ENCODE measurements at places on chromosomes 1 and 21.
A peak's percentile ranks its signal among the peaks of the same experiment; 100 is the strongest.

- peak; percentile 13 for DNase-seq
These were observed 1.8 kb downstream of the NHLH2 start for GRCh38 chr1:115839029-115839678.

DNA sequence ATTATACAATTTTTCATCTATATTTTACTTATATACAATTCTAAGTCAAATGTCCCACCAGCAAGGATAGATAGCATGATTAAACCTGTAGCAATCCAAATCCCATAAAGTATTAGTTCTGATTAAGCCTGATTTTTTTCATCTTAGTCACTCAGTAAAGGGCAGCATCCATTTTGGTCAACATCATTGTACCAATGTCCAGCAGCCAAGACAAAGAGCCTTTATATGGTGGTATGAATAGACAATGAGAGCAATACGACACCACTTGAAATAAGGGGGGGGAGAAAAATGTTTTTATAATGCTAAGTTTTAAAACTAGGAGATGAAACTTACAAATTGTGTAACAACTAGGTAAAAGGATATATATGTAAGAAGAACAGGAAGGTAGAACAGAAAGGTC lies 7.4 kb downstream of the ZNF644 start:
- no peak for DNase-seq

GRCh38 chr1:168833801-168834224 lies 104.8 kb upstream of the DPT start:
- DNase-seq: no peak

- DNase-seq: no peak
These were observed 34.9 kb upstream of the ZNF362 start for GRCh38 chr1:33221385-33221758.

- no peak for DNase-seq
These were observed 218.8 kb upstream of the RRP15 start for GRCh38 chr1:218066332-218066731.

- peak; percentile 15 for DNase-seq
These were observed 6.1 kb downstream of the ATP1A1 start for GRCh38 chr1:116379057-116379630.

GRCh38 chr1:214120191-214120590 lies 132.4 kb downstream of the PROX1 start:
- DNase-seq: no peak

GRCh38 chr21:45154511-45155508 lies 80.4 kb downstream of the ADARB1 start:
- peak; percentile 93 for DNase-seq

DNA sequence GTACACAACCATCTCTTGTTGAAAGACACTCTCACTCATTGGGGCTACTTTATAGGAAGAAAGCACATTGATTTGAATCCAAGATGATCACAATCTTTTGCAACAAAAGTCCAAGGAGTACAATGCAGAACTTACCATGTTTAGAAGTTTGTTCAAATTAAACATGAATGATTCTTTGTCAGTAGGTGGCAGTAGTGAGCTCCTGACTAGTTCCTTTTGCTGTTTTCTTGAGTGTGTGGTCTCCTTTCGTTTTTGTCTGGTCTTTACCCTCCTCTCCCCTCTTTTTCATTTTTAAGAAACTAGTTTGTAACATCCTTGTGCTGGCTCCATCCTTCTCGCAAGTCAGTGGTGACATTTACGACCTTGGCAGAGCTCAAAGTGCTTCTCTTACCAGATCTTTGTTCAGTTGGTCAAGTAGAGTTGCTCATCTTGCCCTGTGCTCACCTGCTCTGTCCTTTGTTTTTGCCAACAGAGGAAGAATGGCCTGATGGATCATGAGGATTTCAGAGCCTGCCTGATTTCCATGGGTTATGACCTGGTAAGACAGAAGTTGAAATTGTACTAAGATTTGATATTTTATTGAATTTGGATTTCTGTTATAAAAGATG lies 35.7 kb upstream of the MTR start:
- peak; percentile 72 for DNase-seq

DNA sequence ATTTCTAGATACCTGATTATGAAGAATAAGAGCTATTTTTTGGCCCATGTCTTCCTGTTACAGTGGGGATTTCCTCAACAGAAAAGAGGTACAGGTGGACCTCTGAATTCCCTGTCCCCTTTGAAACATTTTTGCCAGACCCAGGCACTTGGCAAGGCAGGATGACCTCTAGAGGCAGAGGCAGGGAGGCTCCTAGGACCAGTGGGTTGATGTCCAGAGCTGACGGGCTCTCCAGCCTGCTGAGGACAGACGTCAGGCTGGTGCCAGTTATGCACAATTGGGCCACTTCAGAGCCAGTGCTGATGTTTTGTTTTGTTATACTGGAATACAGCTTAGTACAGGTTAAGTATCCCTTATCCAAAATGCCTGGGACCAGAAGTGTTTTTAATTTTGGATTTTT lies 18.5 kb upstream of the A3GALT2 start:
- DNase-seq: peak; percentile 48

- no peak for DNase-seq
These were observed 122.1 kb upstream of the ZNF648 start for GRCh38 chr1:182183606-182184005.

- DNase-seq: no peak
These were observed 70.0 kb downstream of the BCAR3 start for GRCh38 chr1:93611668-93612067.

GRCh38 chr1:206961668-206962067 lies 8.6 kb downstream of the FCAMR start:
- no peak for DNase-seq

- DNase-seq: no peak
These were observed 2.5 kb downstream of the COL6A2 start for GRCh38 chr21:46100426-46100825.

GRCh38 chr1:173052681-173053196 lies 2.0 kb upstream of the TNFSF18 start:
- DNase-seq: peak; percentile 11

DNA sequence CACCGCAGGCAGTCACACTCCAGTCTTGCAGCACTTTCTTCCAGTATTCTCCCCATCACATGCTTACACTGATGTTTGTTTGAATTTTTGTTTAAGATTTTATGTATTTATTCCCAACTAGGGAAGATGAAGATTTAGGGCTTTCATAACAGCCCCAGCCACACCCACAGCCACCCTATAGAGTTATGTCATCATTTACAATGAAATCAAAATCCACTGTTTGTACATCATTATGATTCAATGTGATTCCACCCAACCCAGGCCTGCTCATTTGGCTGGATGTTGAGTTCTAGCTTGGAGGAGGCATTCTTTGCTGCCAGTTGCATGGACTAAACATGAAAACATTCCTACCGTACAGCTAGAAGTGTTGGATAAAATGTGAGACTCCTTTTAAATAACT lies 35.8 kb downstream of the RIPK4 start:
- no peak for DNase-seq

- no peak for DNase-seq
These were observed 213.8 kb downstream of the DUSP10 start for GRCh38 chr1:221527886-221528624.

DNA sequence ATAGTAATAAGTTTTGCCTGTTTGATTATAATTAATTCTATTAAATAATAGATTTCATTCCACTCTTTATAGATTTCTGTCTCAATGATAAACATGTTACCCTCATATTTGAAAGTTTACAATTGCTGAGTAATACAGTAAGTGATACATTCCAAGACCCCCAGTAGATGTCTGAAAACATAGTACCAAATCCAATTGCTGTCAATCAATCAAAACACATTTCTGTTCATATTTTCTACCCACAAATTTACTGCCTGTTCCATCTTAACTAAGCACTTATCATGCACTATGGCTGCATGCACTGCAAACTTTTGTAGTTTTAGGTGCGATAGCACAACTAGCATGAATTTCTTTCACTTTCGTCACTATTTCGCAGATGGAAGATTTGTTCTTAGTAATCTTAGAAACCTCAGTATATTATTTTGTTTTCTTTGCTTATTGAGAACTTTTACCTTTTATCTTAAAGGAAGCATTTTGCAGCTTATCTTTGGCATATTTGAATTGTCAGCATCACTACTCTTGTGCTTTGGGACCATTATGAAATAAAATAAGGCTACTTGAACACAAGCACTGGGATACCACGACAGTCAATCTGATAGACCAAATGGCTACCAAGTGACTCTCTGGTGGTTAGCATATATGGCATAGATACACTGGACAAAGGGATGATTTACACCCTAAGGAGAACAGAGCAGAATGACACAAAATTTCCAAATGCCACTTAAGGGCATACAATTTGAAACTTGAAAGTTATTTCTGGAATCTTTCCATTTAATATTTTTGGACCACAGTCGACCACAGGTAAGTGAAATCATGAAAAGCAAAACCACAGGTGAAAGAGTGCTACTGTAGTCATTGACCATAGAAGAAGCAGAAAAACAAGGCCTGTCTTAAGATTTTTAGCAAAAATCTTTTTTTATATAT lies 67.6 kb downstream of the RGS13 start:
- no peak for DNase-seq

GRCh38 chr1:4317207-4317606 lies 337.2 kb upstream of the AJAP1 start:
- DNase-seq: no peak

DNA sequence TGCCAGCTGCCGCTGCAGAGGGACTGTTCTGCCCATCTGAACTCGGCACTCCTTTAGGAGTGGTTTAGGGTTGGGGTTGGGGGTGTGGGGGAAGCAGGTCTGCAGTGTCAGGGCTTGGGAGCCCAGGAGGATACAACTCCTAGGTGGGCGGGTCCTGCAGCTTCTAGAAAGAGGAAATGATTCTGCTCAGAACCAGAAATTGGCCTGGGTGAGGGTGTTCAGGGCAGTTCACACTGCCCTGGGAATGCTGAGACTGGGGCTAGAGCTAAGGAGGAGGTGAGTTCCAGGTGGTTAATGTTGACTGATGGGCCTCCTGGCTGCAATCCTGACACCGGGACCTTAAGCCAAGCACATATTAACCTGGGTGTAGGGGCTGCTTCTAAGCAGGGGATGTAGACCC lies 4.8 kb upstream of the SLC26A9 start:
- no peak for DNase-seq

GRCh38 chr1:46173361-46173856 lies 1.5 kb upstream of the TSPAN1 start:
- DNase-seq: peak; percentile 52

DNA sequence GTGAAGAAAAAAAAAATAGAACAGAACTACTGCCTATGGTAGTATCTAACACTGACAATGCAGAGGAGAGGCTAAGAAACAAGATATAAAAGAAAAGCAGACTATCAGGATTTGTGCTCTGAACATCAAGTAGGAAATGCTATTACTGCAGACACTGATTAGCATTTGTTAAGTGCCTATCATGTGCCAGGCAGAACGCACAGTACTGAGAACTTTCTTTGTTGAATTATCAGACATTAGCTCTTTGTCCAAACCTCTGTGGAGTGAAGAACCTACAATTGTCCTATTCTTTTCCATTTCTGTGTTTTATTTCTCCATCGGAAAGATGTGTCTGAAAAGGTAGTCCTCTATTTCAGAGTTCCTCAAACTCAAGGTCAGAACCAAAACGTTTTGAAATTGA lies 30.5 kb upstream of the DISP1 start:
- no peak for DNase-seq

- no peak for DNase-seq
These were observed 46.1 kb upstream of the ZNF326 start for GRCh38 chr1:89948722-89949345.

- no peak for DNase-seq
These were observed 57.9 kb upstream of the S1PR1 start for GRCh38 chr1:101178688-101179491.

DNA sequence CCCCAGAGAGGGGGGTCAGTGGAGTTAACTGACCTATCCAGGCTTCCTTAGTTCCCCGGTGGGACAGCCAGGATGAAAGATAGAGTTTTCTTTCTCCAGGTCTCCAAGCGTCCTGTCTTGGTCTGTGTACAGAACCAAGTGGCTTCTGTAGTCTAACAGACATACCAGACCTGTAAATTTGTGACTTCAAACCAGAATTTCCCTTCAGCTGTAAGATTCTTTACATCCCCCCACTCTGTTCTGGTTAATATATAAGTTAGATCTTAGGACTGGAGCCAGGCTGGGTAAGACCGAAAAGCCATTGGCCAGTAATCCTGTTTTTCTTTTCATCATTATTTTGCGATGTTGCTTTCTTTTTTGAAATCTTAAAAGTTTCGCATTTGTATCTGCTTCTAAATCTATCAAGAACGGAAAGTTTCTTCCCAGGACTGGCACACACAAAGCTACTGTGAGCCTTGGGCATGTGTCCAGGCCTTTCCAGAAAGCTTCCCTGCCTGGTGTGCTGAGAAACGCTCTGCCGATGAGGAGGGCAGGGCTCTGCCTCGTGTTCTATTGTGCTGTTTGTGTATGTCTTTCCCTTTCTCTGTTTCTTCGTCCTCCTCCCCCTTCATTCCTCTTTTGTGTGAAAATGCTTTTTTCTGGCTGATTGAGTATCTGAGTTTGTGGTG lies 72.3 kb downstream of the RGL1 start:
- DNase-seq: peak; percentile 57

DNA sequence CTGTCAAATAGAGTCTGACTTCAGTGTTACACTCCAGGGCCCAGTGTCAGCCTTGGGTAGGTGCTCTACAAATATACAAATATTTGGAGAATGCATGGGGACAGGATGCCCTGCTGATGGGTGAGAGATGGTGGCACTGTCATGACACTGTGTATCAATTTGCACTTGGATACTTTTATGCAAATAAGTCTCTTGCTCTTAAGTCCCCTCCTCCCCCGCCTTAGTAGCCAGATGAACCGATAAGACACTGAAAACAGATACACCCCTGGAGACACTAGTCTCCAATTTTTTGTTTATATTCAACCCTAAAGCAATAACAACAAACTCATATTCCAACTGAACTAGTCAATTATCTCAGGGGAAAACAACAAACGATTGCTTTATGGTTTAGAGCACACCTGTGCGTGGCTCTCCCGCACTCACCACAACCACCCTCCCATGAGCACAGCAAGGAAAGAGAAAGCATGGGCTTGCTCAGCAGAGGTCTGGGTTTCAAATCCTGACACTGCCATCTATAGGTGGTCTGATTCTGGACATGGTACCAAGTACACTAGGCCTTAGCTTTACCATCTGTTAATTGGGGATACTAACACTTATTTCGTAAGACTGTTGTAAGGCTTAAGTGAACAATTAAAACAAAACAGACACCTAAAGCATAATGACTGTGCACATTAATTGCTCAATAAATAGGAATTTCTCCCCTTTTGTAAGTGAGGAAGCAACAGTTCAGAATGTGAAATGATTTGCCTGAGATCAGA lies 50.3 kb downstream of the HIVEP3 start:
- peak; percentile 31 for DNase-seq

DNA sequence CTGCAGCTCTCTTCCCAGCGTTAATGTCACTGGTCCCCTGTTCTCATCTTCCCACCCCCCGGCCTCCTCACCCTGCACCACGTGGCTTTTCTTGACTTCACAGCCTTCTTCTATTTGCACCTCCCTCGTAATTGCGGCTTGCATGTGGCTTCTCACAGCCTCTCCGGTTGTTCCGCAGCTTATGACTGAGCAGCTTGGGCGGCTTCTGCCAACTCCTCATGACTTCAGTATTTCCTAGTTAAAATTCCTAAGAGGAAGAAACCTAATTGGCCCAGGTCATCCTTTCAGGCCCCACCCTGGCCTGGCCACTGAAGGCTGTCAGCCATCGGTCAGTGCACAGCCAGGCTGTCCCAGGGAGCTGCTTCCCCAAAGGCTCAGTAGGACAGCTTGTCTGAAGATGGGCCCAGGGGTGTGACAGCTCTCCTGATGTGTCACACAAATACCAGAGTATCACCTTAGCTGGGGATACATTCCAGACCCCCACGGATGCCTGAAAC lies 8.6 kb upstream of the RERE start:
- DNase-seq: peak; percentile 37

Measured in choroid plexus epithelial cell (primary cell).